ENCODE measurements at places on chromosomes 1 and 21.

DNA sequence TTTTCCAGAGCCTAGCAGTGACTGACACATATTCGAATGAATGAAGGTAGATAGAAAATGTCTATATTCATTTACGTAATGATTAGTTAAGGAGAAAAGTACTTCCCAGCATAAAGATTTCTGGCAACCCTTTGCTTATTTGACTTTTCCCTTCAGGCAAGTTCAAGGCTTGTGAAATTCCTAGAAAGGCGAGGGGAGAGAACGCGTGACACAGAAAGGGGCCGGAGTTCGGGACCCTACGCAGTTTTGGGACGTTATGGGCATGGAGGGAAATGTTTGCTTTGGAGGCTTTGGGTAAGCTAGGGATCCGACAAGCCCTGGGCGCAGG, 472 bp upstream of the USP25 start:
- no peak for DNase-seq

DNA sequence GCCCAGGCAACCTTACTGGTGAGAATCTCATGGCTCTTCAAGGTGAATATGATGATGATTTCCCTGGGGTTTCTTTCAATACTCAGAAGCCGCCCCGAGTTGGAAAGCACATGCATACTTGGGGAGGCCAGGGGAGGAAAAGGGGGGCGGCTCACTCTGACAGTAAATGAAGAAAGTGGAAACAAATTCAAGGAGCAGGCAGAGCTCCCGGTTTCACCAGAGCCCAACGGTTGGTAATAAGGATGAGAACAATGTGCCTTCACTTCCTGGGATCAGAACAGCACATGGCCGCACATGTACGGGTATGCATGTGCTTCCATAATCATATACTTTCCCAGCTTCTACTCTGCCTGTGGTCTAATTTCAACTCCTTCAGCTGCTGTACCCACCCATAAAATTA, 3.8 kb upstream of the ARHGEF2 start:
- DNase-seq: no peak

- DNase-seq: no peak
Measured at GRCh38 chr1:6111571-6111970, 65.9 kb downstream of the KCNAB2 start.

GRCh38 chr1:150392627-150393026, 28.7 kb downstream of the RPRD2 start:
- DNase-seq: no peak

DNA sequence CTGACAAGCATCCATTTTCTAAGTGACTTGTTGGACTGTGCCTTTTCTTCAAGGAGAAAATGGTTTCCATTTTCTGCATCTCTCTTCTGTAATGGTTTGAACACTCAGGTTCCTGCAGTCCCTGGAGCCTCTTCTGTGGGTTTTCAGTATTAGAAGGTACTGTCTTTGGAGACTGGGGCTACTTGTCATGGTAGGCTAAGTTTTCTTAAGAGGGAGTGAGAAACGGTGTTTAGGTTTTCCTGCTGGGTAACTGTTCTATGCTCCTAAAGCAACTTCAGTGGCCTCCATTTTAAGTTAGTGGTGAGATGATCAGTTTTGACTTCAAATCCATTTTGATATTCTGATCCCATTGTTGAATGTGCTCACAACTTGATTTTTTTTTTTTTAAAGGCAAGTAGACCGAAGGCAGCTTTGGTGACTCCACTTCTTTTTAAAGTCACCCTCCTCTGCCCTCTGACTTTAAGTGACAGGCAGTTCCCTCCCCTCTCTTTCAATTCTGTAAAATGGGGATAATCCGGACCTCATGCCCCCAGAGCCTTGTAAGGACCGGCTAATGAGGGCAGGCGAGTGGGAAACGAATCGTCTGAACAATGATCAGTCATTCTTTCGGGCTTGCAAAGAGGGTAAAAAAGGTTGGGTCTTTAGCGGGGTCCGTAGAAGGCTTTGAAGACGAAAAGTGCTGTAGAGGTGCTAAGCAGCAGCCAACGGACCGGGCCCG, 1.0 kb upstream of the ARID1A start:
- DNase-seq: peak; percentile 33

DNA sequence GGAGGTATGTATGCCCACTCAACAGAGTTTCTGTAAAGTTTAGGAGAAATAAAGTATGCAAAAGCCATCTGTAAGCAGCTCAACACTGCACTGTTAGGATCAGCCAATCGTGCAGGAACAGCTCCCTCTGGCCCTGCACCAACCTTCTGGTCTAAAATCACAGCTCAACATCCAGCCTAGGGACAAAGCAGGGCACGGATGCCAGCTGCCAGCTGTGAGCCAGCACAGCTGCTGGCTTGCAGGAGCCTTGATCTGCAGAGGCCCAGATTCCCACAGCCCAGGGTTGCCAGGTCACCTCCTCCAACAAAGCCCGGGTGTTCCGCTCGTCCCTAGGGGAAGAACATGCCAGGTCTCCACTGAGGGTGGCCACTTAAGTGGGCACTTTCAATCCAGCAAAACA, 8.6 kb downstream of the ACOT7 start:
- DNase-seq: no peak

DNA sequence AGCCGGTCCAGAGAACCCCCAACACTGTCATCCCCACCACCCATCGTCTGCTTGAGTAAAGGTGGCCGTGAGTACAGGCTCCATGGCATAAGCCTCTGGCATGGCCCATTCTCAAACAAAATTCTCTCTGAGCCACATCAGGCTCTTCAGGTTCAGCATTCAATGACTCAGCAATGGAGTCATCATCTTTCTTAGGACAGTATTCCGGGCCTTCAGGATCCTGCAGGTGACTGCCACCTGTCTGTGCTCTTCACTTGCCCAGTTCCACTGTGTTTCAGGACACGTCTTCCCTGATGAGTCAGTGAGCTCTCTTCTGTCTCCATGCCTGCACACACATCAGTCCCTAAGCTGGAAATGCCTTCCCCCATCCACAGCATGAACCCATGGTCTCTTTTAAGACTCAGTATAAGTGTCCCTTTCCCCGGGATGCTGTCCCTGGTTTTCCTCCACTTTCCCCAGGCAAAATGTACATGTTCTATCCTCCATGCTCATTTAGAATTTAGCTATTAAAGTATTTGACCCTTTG, 81.1 kb upstream of the FGGY start:
- no peak for DNase-seq

DNA sequence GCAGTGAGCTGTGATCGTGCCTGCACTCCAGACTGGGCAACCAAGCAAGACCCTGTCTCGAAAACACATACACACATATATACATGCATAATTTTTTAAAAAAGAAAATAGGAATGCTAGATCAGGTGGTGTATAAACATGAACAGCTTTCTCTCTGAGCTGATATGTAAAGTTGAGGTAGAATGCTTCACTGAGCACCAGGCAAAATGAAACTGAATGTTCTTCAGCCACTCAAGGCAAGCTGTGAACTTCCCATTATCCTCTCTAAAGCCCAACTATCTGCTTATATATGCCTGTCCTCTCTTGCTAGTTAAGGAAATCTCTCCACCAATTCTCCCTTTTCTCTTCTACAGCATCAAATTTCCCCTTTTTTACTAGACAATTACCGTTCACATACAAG, 93.0 kb downstream of the NUF2 start:
- DNase-seq: no peak

- DNase-seq: no peak
Measured at GRCh38 chr1:186144505-186144904, 230.5 kb downstream of the TPR start.

GRCh38 chr1:56301791-56302190, 277.6 kb downstream of the PLPP3 start:
- DNase-seq: no peak

DNA sequence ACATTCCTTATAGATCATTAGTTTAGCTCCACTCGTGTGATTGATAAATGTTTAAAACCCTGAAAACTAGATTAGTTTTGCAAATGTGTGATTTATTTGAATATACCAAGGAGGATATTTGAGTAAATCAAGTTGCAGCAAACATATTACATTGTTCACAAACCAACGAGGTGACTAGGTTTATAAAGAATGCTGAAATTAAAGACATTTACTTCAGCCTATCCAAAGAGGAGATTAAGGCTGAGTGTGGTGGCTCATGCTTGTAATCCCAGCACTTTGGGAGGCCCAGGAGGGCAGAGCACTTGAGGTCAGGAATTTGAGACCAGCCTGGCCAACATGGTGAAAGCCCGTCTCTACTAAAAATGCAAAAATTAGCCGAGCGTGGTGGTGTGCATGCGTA, 34.1 kb downstream of the VTCN1 start:
- no peak for DNase-seq

DNA sequence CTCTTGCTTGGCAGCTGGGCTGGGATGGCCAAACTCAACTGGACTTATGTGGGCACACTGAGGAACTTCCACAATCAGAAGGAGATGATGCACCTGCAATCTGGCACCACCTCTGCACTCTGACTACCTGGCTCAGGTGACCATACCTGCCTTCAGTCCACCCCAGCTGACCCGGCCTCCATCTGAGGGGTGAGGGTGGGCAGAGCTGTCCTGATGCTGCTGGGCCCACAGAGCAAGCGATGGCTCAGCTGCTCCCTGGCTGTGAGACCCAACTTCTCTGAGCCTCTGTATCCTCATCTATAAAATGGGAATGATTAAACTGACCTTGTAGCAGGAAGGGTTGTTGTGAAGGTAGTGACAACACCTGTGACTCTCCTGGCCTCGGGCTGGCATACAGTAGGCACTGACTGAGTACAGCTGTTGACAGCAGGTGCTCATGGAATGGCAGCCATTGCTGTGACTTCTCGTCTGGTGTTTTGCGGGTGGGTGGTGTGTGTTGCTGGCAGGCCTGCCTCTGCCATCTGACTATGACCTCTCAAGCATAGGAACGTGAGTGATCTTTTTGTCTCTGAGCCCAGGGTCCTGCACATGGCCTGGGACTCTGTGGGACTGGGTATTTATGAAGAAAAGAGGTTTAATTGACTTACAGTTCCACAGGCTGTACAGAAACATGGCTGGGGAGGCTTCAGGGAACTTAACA, 438.5 kb downstream of the PTPRU start:
- no peak for DNase-seq

- DNase-seq: no peak
Measured at GRCh38 chr1:18166341-18166740, 58.7 kb downstream of the IGSF21 start.

GRCh38 chr1:31216016-31216415, 23.7 kb downstream of the NKAIN1 start:
- DNase-seq: no peak

DNA sequence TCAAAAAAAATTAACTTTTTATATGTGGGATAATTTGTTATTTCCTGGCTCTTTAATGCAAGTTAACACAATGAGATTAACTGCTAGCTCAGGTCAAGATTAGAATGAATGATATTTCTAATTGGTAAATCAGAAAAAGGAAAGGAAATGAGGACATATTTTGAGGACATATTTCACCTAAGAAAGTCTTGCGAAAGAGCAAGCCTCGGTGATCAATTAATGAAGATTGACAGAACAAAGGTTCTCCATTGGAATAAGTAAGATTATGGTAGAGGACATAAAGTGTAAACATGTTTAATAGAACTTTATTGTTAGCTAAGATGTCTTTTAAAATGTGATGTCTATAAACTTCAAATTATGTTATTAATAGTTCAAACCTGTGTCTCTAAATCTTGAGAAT, 1617.8 kb downstream of the KCNT2 start:
- no peak for DNase-seq

- DNase-seq: no peak
Measured at GRCh38 chr1:182603646-182604174, 479 bp downstream of the RGS16 start.

DNA sequence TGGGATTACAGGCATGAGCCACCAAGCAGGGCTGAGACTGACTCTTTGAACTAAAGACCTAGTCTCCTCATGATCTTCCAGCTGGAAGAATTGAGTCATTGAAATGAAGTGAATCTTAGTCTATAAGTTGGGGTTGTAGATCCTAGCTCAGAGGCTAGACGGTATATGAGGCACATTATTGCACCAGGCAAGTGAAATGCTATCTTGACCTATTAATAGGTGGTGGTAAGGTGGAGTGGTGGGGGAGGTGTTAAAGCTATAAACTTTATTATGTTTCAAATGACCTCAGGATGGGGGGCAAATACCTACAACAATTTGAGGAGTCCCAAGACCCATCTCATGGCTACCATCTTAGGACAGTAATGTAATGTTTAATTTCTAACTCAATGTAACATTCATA, 36.8 kb upstream of the SLC16A1 start:
- DNase-seq: no peak

DNA sequence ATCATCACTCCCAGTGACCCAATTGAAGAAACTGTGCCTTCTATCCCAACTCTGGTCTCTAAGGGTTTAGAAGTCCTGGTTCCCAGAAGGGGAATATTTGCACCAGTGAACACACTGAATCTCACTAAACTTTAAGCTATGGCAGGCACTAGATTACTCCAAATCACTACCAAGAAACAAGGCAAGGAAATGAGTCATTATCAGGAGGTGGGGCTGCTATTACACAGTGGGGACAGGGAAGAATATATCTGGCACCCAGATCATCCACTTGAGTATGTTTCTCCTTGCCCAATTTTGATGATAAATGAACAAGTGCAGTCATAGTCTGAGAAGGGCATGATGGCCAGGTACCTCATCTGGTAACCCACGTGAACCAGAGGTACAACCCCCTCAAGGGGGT, 7.0 kb downstream of the MRPL9 start:
- no peak for DNase-seq

DNA sequence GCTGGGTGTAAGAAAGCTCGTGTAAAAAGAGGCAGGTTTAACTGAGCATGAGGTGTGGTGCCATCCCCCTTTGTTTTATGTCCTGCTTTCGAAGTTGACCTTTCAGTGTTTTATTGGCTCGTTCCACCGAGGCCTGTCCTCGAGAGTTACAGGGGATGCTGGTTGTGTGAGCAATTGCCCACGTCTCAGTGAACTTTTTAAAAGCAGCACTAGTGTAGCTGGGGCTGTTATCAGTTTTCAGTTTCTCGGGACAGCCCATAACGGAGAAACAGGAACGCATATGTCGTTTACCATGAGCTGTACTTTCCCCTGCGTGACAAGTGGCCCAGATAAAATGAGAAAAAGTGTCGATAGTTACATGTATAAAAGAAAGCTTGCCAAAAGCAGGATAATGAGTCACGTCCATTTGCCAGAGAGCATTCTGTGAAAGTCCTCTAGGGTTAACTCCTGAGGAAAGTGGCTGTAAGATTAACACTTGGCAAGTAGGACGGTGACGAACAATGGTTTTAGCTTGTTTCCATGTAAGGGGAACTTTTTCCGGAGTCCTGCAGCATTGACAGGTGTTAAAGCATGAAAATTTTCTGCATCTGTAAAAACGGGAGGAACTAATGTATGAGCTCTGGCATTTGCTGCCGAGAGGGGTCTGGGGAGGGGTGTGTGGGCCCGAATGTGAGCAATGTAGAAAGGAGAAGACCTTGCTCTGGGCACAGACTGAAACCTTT, 7.8 kb upstream of the LRRC47 start:
- DNase-seq: no peak

DNA sequence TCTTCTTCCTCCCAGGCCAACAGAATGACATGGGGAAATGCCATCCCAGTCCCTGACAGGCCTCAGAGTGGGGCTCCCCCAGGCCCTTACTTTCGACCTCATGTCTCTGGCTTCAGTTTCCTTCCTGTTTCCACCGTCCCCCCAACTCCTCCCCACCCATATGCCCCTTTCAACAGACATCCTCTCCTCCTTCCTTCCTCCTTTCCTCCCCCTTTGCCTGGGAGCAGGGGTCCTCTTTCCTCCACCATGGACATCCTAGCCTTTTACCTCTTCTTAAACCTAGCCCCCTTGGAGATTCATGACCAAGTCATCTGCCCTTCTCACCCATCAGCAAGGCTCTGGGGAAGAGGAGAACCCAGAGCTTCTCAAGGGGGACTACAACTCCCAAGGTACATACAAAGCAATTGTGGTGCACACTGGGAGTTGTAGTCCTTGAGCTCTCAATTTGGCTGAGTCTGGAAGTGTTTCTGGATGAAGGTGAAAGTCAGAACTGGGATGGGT, 4.0 kb downstream of the ZBTB7B start:
- peak; percentile 50 for DNase-seq

- DNase-seq: no peak
Measured at GRCh38 chr1:247111259-247111699, 7.1 kb upstream of the ZNF669 start.
